ENCODE measurements at places on chromosomes 7 and 10.

DNA sequence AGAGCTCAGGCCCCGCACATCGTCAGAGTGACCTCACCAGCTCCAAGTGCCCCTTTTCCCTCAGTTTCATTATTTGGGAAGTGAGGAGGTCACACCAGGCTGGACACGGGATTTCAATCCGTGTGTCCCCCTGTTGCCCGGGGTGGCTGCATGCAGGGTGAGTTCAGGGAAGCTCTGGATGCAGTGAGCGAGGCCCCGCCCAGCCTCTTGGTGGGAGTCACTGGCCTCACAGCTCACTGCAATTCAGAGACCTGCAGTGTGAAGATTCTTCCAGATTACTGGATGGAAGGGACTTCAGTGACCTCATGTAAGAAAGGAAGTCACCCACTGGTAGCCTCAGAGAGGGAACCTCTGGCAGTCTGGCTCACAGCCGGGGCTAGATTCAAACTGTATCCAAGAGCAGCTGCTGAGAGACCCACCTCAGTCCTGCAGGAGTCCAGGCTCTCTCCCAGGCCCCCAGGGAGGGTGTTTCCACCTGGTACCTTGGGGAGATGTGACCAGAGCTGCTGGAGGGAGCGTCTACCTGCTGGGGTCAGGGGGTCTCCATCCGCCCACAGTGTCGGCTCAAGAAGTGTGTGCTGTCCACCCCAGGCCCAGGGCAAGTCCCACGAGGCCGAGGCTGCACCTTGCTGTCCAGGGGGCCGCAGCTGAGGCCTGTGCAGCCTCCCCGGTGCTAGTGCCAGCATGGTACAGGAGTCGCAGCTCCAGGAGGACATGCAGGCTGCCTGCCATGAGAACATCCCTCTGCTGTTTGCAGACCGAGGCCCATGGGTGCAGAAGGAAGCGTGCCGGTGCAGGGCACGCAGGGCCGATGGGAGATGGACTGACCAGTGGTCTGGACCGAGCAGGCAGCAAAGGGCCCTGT is 54.4 kb downstream of the MGMT start:
- H3K36me3 ChIP-seq: no peaks in the 10 kb centered on the region
- H3K27ac ChIP-seq: no peak overlapping the region
- no peaks in the 10 kb centered on the region for H3K27me3 ChIP-seq
- no peak overlapping the region for H3K4me3 ChIP-seq

DNA sequence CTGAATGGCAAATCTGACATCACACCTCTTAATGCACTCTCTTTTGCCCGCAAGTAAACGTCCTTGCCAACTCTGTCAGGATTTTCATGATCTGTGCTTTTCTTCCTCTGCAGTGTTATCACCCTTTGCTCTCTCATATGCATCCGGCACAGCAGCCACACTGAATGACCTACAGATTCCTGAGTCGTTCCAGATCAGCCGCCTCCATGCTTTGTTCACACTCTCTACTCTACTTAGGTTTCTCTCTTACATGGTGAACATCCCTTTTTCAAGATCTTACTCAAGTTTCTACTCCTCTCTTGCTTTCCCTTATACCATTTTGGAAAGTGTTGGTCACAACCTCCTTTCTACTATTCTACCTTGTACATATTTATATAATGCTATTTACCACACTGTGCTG is 127.7 kb upstream of the AOAH start:
- H3K4me1 ChIP-seq: no peaks in the 10 kb centered on the region
- peaks cover 36% of the 10 kb centered on the region for H3K36me3 ChIP-seq
- no peak overlapping the region for H3K27ac ChIP-seq
- no peak overlapping the region for H3K4me3 ChIP-seq
- no peaks in the 10 kb centered on the region for H3K27me3 ChIP-seq

DNA sequence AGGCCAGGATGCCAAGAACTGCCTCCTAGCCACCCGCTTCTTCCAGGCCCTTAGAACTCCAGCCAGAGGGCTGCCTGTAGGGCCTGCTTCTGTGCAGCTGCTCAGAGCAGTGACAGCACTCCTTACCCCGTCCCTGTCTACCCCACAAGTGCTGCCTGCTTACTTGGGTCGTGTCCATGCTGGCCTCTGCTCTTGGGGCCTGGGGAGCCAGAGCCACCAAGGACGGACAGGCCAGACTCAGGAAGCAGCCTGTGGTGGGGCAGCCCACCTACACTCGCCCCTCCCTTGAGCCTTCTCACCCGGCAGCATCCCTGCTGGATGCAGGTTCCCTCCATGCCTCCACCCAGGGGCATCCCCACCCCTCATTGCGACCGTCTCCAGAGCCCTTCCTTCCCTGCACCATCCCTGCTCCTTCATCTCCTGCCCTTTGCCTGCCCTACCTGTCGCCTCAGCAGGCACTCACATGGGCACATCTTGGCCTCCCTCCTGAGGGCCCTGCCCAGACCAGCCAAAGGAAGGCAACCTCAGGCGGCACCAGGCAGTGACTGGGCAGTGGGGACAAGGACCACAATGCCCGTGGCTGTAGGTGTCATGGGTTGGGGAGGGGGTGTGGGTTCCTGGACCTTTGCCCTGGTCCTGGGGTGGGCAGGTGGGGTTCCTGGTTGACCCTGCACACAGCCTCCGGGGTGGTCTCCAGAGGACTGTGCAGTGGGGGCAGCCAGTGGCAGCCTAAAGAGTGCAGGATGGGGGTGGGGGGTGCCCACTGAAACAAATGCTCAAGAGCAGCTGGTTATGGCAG is 78.0 kb upstream of the TNS3 start:
- H3K4me1 ChIP-seq: peaks cover 53% of the 10 kb centered on the region
- H3K27me3 ChIP-seq: no peaks in the 10 kb centered on the region
- H3K27ac ChIP-seq: peak overlapping the region; percentile 49
- H3K36me3 ChIP-seq: no peaks in the 10 kb centered on the region
- DNase-seq: no peak
- H3K4me3 ChIP-seq: no peak overlapping the region

DNA sequence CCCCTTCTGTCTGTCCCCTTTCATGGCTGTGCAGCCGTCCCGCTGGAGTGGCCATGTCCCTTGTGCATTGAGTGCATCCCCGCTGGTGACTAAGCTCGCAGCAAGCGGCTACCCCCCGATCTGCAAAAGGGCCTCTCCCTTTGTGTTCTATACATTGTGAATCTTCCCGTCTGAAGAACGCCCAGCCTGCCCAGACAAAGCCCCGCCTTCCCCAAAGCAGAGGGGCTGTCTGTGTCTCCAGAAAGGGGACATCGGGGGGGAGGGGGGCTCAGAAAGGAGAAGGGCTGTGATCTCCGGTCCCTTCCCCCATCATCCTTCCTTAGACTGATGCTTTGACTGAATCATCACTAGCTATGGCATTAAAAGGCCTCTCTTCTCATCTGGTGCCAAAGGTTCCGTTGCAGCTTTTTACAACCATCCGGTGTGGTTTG is 11.9 kb downstream of the NPTX2 start:
- H3K36me3 ChIP-seq: peaks cover 12% of the 10 kb centered on the region
- H3K4me3 ChIP-seq: no peak overlapping the region
- H3K27ac ChIP-seq: no peak overlapping the region
- no peaks in the 10 kb centered on the region for H3K4me1 ChIP-seq
- H3K27me3 ChIP-seq: peaks cover 62% of the 10 kb centered on the region
- no peak for DNase-seq

- H3K4me3 ChIP-seq: no peak overlapping the region
- DNase-seq: no peak
- H3K27ac ChIP-seq: no peak overlapping the region
- H3K36me3 ChIP-seq: no peaks in the 10 kb centered on the region
These were observed 782.5 kb downstream of the LRMDA start for GRCh38 chr10:76213876-76214275.

- H3K4me1 ChIP-seq: no peaks in the 10 kb centered on the region
- no peaks in the 10 kb centered on the region for H3K27me3 ChIP-seq
- no peaks in the 10 kb centered on the region for H3K36me3 ChIP-seq
- no peak overlapping the region for H3K27ac ChIP-seq
- DNase-seq: no peak
These were observed 20.1 kb upstream of the HBP1 start for GRCh38 chr7:107148721-107149120.

DNA sequence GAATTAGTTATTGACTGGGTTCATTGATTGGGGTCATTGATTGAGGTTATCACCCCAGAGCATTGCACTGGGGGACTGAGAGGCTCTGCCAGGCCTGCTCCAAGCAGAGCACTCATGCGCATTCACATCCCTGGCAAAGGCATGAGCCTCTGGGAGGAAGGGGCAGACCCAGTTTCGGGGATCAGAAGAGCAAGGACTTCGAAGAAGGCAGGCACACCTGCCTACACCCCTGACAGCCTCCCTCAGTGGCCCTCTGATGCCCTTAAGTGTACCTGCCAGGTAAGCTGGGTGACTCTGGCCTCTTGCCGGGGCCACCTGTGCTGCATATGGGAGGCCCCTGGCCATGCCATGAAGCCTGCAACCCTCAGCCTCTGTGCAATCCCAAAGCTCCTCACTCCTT is 181.1 kb downstream of the PTPN20 start:
- no peak for DNase-seq
- H3K27me3 ChIP-seq: peaks cover 43% of the 10 kb centered on the region
- H3K4me1 ChIP-seq: no peaks in the 10 kb centered on the region
- no peak overlapping the region for H3K4me3 ChIP-seq
- H3K36me3 ChIP-seq: no peaks in the 10 kb centered on the region
- no peak overlapping the region for H3K27ac ChIP-seq

DNA sequence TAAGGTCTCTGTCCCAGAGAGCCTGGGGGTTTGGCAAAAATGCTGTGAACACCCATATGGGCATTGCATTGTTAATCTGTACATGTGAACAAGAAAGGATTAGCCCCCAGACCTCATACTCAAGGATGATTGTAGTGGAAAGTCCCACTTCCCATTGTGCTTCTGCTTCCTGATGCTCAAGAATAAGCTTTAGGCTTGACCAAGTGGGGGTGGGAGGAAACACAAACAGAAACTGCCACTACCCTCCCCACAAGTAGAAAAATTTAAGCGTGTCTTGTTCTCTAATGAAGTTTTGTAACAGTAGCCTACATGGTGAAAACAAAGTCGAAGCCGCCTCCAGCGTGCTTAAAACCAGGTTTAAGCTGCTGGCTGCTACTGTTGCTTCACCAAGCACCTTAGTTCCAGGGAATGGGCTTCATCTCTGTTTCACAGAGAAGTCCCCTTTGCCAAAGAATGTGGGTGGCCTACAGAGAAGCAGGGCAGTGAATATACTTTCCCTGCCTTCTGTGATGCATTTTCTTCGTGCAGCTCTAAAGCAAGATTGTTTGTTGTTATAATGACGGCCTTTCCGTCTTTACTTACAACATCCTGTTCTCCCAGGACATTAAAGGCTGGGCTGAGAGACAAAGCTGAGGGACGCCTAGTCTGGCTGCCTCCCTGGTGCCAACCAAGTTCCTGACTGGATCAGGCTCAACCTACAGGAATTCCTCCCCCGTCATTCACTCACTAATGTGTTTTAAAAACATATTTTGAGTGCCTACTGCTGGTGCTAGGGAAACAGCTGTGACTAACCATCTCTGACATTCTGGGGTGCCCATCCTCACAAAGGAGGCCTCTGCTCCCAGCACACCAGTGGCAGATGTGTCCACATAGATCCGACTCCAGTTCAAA is 32.1 kb upstream of the CCSER2 start:
- H3K27me3 ChIP-seq: peaks cover 27% of the 10 kb centered on the region
- H3K4me3 ChIP-seq: no peak overlapping the region
- H3K4me1 ChIP-seq: no peaks in the 10 kb centered on the region
- no peak overlapping the region for H3K27ac ChIP-seq

DNA sequence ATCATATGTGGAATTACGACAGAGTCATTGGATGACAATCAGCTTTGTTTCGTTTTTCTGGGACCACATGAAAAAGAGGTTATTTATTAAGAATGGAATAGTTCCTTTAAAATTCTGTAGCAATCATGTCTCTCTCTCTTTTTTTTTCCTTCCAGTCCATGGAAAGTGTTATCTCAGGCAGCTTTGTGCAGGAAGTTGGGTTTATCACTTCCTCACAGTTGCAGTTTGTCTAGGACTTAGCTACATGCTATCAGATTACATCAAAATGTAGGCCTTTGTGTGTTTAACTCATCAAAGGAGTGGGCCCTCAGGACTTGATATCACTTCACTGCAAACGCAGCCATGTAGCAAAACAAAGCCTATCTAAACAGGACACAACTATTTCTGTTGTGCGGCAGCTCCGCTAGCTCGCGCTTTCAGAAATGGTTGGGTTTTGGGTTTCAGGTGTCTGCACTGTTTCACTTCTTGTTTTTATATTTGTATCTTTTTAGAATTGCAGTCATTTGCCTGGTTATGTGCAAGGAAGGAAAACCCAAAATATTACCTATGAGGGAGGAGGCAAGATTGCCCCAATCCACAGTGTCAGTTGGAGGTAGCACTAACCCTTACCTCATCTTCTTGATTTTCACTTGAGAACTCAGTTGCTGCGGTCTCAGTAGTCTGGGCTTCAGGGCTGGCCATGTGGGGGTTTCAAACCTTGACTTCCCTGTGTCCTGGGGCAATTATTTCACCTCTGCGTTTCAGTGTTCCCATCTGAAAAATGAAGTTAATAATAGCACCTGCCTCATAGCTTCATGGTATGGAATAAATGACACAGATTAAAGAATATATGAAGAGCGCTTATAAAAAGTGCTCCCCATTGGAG is 66.7 kb downstream of the HHEX start:
- H3K27ac ChIP-seq: peak overlapping the region; percentile 98
- peaks cover 59% of the 10 kb centered on the region for H3K4me1 ChIP-seq
- H3K4me3 ChIP-seq: peak overlapping the region; percentile 78
- no peaks in the 10 kb centered on the region for H3K36me3 ChIP-seq
- DNase-seq: peak; percentile 87

GRCh38 chr7:134562136-134562535 is 13.2 kb downstream of the AKR1B15 start:
- no peak overlapping the region for H3K4me3 ChIP-seq
- H3K27ac ChIP-seq: no peak overlapping the region
- no peak for DNase-seq
- H3K4me1 ChIP-seq: peaks cover 4% of the 10 kb centered on the region

GRCh38 chr7:13770305-13770704 is 219.2 kb downstream of the ETV1 start:
- H3K27ac ChIP-seq: no peak overlapping the region
- H3K4me1 ChIP-seq: no peaks in the 10 kb centered on the region
- no peaks in the 10 kb centered on the region for H3K27me3 ChIP-seq
- H3K36me3 ChIP-seq: no peaks in the 10 kb centered on the region
- no peak overlapping the region for H3K4me3 ChIP-seq

DNA sequence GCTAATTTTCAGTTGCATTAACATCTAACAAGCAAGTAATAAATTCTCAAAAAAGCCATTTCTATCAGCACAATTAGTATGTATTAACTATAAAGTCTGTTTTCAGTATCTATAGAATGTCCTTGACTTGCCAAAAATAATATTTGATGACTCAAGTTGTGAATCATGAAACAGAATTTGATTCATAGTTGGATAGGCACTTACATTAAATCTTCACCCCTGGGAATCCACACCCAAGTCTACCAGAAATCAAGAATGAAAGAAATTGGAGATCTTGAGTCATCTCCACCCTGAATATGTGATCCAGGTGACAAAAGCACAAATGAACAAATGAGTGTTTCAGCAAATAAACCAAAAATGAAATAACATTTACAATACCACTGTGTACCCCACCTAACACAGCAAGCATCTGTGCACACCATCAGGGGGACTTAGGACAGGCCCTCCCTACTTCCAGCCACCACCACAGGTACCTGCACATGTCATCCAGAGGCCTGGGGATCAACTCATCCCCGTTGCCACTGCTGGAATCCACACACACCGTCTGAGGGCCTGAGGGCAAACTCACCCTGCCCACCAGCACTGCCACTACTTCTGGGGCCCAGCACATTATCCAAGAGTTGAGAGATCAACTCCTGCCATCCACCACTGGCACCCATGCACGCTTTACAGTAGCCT is 160.1 kb downstream of the MTERF1 start:
- H3K27ac ChIP-seq: no peak overlapping the region
- H3K36me3 ChIP-seq: no peaks in the 10 kb centered on the region
- no peak overlapping the region for H3K4me3 ChIP-seq
- DNase-seq: no peak
- no peaks in the 10 kb centered on the region for H3K27me3 ChIP-seq

GRCh38 chr7:139430443-139430842 is 53.0 kb downstream of the KLRG2 start:
- H3K4me3 ChIP-seq: no peak overlapping the region
- no peak for DNase-seq
- H3K27ac ChIP-seq: no peak overlapping the region
- peaks cover 16% of the 10 kb centered on the region for H3K36me3 ChIP-seq

All from naive B cell (primary cell).